Cortex of kidney (tissue), 1 donor: ENCODE measurements at places on chromosomes 6 and 20.

- no peak for DNase-seq
These were observed 971 bp downstream of the NFKBIE start for GRCh38 chr6:44264154-44265006.

DNA sequence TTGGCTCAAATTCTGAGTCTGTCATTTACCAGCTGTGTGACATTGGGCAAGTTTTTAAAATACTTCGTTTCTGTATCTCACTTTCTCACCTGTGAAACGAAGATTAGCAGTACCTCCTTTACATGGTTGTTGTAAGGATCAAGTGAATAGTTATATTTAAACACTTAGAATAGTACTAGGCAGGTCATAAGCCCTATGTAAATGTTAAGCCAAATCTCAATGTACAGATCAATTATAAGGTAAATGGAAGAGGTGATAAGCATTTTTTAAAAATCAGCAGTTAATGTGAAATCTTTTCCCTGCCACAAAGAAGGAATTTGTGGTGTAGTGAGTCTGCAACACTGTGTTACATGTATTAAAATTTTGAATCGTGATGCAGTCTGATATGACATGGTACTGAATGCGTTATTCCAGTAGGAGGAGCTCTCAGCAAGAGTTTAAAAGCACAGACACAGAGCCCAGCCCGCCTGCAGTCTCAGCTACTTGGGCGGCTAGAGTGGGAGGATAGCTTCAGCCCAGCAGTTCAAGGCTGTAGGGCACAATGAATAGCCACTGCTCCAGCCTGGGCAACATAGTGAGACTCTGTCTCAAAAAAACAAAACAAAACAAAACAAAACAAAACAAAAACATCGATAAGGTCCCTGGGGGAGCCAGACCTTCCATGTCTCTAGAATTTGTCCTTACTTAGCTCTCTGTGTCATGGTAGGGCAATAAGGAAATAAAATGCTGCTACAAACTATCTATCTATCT, 46.0 kb downstream of the GTF2H5 start:
- DNase-seq = no peak

- no peak for DNase-seq
These were observed 582.9 kb upstream of the CDH4 start for GRCh38 chr20:60669211-60669610.

- DNase-seq = no peak
These were observed 12.1 kb downstream of the SLC2A4RG start for GRCh38 chr20:63751471-63752271.

- DNase-seq = no peak
These were observed 13.2 kb downstream of the HSPA12B start for GRCh38 chr20:3745686-3746173.

- DNase-seq = no peak
These were observed 216.2 kb downstream of the NFATC2 start for GRCh38 chr20:51326201-51326819.

GRCh38 chr20:13396022-13396421, 174.9 kb downstream of the ISM1 start:
- DNase-seq = no peak

- DNase-seq = no peak
These were observed 108.4 kb downstream of the ARID1B start for GRCh38 chr6:156885562-156885961.

GRCh38 chr6:150698391-150698790, 98.7 kb downstream of the PLEKHG1 start:
- DNase-seq = no peak

- no peak for DNase-seq
These were observed 43.5 kb downstream of the TTI1 start for GRCh38 chr20:37989601-37990295.

GRCh38 chr20:53872561-53873229, 197.7 kb downstream of the BCAS1 start:
- DNase-seq = no peak

DNA sequence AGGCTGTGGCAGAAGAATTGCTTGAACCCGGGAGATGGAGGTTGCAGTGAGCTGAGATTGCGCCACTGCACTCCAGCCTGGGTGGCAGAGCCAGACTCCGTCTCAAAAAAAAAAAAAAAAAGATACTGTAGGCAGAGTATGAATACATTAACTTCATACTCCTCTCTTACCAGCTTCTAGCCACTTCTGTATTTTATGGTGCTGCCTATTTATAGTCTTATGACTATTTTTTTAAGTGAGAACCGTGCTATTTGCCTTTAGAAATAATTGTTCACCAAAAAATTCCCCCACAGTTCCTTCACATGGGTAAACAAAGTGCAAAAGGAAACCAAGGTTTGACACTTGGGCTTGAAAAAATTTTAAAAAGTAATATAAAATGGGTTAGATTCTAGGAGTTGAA, 1.5 kb upstream of the SNRNP48 start:
- DNase-seq = no peak

GRCh38 chr6:3453413-3454272, 3.2 kb downstream of the SLC22A23 start:
- DNase-seq = no peak

GRCh38 chr6:148608199-148608951, 138.5 kb upstream of the UST start:
- DNase-seq = no peak
